ENCODE measurements at places on chromosomes 3 and 15.
A peak's percentile ranks its signal among the peaks of the same experiment; 100 is the strongest.

DNA sequence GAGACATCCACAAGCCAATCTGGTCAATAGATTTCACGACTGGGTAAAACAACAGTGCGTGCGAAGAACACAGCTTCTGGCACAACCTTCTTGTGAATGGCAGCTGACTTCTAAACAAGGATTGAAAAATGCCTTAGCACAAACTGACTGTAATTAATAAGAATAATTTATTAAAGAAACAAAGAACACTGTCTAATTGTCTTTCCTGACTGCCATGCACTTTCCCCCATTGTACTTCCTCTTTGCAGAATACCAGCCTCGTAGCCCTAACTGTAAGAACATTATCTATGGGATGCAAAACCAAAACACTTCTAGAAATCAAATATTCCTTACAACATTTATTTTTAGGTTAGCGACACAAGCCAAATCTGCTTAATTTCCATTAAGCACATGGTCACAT is 6.5 kb downstream of the FOXP1 start:
- DNase-seq: no peak

DNA sequence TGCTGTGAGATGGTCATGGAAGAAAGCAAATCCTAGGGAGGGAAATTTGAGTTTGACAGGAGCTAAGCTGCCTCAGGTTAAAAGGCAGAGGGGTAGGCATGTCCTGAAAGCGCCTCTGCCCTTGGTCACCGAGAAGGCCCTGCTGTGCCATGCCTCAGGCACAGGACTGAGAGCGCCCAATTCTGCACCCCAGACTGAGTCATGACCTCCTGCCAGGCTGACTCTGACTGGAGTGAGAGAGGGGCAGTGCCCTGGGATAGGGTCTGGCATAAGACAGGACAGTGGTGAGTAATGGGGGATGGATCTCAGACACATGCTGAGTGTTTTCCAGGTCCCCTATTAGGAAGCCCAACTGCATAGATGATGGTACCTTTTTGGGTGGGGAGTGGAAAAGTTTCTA is 44.4 kb downstream of the EPHB1 start:
- no peak for DNase-seq

- no peak for DNase-seq
Observed at GRCh38 chr3:133937756-133938601, 42.3 kb upstream of the RAB6B start.

- DNase-seq: no peak
Observed at GRCh38 chr15:70480196-70480856, 283.0 kb downstream of the UACA start.

DNA sequence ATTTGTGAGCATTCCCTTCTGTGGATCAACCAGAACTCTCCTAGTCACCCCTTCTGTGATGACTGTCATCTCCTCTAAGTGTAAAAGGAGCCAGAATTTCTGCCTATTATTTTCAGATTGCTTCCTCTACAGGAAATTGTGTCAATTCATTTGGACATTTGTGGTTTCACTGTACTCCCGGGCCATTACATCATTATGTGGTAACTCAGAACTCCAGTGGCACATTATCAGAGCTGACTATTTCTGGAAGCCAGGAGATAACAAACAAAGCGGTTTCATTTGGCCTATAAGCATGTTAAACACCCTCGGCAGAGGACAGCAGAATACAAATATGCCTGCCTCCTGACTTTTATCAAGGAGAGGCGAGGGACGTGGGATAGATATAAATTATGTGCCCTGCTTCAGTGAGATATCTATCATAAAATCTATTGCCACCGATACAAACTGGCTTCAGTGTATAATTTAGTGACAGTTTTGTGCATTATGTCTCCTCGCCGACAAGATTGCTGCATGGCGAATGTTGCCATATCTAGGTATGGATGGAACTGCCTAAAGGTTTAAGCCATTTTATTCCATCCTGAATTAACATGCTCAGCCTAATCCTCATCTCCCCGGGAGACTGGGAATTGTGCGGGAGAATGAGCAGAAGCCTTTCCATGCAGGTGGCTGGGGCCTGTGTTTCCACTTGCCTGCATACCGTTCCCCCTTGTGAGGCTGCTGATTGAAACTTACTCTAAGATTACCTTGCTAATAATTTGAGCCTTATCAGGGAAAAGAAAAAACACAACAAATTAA is 193.4 kb upstream of the SEMA6D start:
- peak; percentile 36 for DNase-seq

- no peak for DNase-seq
Observed at GRCh38 chr15:77295446-77295845, 124.5 kb downstream of the PEAK1 start.

DNA sequence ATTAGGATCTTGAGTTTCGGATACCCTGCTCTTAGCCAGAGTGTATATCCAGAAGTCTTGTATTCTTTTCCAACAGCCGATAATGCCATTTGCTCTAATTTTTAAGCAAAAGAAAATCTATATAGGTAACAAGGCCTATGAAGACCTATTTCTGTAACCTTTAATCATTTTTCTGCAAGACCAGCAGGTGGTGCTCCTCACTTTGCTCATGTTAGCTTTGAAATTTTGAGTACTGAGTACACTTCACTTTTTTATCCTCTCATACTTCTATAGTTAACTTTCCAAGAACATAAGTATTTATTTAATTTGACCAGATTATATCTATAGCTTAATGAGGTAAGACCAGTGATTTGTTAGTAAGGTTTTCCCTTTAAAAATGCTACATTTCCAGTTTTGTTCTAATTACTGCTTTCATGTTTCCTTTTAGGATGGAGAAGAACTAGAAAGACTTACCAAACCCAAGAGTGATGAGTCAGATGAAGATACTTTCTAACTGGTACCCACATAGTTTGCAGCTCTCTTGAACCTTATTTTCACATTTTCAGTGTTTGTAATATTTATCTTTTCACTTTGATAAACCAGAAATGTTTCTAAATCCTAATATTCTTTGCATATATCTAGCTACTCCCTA is 20.5 kb downstream of the SLC35A5 start:
- DNase-seq: peak; percentile 25

GRCh38 chr3:15360788-15361493 is 28.6 kb upstream of the SH3BP5 start:
- DNase-seq: no peak

DNA sequence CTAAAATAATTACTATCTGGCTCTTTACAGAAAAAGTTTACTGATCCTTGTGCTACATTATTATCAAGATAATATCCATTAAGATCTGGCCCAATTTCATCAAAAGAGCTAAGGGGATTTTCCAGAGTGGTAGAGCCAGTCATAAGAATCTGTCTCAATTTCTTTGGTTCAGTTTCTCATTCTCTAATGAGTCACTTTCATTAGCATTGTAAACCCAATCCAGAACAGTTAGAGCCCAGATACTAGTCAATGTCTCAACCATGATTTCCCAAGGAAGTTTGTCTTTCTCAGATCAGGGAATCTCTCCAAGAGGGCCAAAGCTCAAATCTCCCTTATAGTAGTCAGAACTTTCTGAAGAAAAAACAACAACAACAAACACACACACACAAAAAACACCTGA is 131.1 kb upstream of the PPP2R3A start:
- no peak for DNase-seq
